Neural cell (in vitro differentiated cells): ENCODE measurements at places on chromosomes 3 and 15. TPM values are rescaled to one million over a fixed set of nuclear protein-coding genes. Genes with fewer than 3 reads are reported as not detected.

The CD96 gene
- polyA plus RNA-seq: not detected in 2 replicates

The GRIP2 gene
- polyA plus RNA-seq: 8.6 and 13.3 TPM in 2 replicates

The KLF15 gene
- polyA plus RNA-seq: 0.46 TPM in 1 of 2 replicates, not detected in the other

The DUOXA1 gene
- not detected in 2 replicates for polyA plus RNA-seq

The CHSY1 gene
- 16.1 and 18.1 TPM in 2 replicates for polyA plus RNA-seq

The INAFM2 gene
- polyA plus RNA-seq: 14.8 and 15.7 TPM in 2 replicates

The SYNPR gene
- 2.0 and 4.4 TPM in 2 replicates for polyA plus RNA-seq

The IL17RB gene
- 0.83 and 2.2 TPM in 2 replicates for polyA plus RNA-seq

The DZIP3 gene
- 52.5 and 58.7 TPM in 2 replicates for polyA plus RNA-seq

The ALPK3 gene
- 0.24 TPM in 1 of 2 replicates, not detected in the other for polyA plus RNA-seq

The CKMT1B gene
- 23.2 and 29.8 TPM in 2 replicates for polyA plus RNA-seq
